SW480 (cell line): ENCODE measurements at places on chromosomes 2 and 18.
A peak's percentile ranks its signal among the peaks of the same experiment; 100 is the strongest.

- DNase-seq, result no peak
These were observed 426.7 kb downstream of the EPHA4 start for GRCh38 chr2:221145396-221145795.

- no peak for DNase-seq
These were observed 54.5 kb downstream of the ROCK1 start for GRCh38 chr18:21057112-21057511.

- DNase-seq, result no peak
These were observed 288.0 kb upstream of the REV1 start for GRCh38 chr2:99777656-99778290.

- no peak for DNase-seq
These were observed 194.4 kb upstream of the ITGA4 start for GRCh38 chr2:181262782-181263181.

DNA sequence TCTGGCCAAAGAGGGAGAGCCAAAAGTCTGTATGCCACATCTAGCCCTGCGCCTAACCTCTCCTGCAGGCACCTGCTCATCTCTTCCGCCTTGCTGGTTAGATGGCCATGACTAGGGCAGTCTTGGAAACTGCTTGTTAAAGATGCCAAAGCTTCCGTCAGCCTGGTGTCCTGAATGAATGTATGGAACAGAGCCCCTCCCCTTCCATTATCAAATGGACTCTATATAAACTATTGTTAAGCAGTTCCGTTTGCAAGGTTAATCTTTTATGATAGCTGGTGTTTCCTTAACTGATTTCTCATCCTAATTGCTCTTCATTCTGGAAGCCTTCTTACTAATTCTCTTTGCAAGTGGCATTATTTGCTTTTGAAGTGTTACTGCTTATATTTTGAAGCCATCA is 87.1 kb downstream of the ATP9B start:
- DNase-seq, result peak; percentile 28

DNA sequence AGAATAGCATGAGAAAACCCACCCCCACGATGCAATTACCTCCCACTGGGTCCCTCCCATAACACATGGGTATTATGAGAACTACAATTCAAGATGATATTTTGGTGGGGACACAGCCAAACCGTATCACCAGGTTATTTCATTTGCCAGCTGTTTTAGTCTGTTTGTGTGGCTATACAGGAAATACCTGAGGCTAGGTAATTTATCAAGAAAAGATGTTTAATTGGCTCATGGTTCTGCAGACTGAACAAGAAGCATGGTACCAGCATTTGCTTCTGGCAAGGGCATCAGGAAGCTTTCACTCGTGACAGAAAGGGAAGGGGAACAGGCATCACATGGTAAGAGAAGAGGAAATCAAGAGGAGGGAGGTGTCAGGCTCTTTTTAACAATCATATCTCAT is 329.2 kb downstream of the GULP1 start:
- no peak for DNase-seq

- DNase-seq, result no peak
These were observed 270.2 kb downstream of the EN1 start for GRCh38 chr2:118577202-118577601.

DNA sequence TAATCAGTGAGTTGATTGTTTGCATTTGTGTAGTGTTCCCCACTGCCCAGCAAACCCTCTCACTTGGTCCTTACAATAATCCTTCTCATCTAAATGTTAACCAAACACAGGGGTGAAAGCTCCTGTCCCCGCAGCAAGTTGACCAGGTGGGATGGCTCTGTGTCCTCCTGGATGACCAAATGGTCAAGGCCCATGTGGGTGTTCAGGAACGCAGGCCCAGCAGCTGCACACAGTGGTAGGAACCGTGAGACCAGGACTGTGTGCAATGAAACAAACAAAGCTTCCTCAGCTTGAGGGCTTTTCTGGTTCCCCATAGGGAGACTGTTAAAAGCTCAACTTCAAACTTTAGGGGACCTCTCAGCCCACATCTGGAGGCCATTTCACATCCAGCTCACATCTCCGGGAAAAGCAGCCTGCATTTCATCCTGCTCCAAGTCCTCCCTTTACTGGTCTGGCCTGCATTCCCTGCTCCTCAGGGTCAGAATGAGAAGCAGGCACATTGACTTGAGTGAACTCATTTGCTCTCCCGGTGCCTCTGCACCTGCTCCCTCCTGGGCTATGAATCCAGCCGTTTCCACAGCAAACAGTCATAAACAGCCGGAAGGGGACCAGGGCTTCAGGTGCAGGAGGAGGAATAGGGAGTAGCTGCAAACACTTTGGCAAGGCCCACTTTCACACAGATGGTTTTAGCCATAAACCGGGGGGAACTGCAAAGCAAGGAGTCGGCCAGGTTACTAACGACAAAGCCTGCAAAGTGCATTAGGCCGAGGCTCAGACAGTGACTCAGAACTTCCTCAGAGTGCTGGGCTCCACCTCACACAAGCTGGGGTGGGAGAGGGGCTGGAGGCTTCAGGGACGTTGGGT is 144.7 kb downstream of the CAPN13 start:
- DNase-seq, result no peak

DNA sequence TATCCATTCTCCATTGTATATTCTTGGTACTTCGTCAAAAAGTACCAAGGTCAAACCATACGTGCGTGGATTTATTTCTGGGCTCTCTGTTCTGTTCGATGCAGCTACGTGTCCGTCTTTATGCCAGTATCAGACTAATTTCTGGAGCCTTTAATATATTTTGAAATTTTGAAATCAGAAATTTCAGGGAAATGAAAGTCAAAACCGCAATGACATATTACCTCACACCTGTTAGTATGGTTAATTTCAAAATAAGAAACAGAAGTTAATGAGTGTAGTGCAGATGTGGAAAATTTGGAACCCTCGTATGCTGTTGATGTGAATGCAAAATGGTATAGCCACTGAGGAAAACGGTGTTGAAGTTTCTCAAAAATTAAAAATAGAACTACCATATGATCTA is 156.1 kb upstream of the TRIB2 start:
- DNase-seq, result no peak

DNA sequence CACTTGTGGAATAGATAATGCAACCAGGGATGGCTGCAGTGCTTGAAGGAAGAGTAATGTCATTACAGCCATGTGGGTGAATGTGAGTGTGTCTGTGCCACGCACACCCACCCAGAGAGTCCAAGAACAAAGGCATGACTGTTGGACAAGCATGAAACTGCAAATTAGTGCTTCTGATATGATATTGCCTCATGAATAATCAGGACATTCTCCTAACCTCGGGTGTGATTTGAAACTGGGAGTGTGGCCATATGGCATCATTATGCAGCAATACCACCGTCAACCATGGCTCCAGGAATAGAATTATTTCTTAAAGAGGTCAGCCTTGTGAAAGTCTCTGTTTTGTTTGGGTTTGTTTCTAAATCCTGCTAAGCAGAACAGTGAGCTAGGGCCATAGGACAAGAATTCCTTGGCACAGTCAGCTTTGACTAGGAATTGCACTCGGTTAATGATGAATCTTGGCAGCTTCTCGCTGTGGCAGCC is 678.0 kb upstream of the RAB6C start:
- DNase-seq, result peak; percentile 5

- no peak for DNase-seq
These were observed 536.7 kb downstream of the RIT2 start for GRCh38 chr18:42578792-42579191.

DNA sequence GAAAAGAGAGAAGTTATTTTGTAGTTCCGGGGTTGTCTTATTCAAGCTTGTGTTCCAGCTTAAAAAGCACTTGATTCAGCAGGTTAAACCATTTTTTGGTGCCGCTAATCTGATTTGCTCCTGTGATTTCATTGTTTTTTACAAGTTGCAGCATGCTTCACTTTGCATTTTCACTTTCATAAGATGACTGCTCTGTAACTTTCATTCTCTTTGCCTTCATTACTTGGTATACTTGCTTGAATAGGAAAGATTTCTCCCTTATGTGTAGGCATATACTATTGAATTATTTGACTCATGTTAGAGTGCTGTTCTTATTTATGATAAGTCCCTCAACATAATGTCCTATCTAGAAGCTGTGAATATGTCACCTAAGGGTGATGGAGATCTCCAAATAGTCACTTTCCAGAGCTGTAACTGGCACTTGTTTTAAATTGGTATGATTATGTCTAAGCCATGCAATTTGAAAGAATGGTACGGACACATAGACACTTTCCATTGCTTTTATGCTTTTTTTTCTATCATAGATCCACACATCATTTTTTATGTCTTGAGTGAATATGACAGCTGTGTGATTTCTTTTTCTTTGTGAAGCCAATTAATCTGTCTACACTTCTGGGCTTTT is 254.5 kb downstream of the DSEL start:
- no peak for DNase-seq

- DNase-seq, result no peak
These were observed 66.7 kb downstream of the COPS8 start for GRCh38 chr2:237152361-237152760.

DNA sequence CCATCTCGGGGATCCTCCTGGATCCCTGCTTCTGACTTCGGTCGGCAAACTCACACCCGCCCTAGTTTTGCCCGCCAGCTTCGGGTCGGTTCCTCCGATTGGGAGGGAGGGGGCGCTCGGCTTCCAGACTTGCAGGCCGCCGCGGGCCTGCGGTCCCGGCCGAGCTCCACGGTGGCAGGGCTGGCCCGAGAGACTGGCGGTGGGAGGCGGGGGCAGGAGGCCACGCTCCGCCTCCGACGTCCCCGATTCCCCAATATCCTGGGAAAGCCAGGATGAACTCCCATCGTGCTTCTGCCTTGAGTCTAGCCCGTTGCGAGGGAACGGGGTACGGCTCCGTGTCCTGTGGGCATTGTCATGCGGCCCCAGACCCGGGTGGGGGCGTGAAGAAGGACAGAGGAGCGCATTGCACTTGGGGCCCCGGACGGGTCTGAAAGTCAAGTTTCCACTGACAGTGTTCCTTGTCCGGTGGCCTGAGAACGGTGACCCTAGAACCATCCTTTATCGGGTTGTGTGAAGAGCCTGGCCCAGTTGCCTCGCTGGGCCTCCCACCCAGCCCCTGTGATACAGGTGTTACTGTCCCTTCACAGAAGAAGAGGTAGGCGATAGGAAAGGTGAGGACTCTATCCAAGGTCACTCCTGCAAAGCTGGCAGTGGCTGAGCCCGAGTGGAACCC is 2.4 kb upstream of the INHBB start:
- peak; percentile 88 for DNase-seq

GRCh38 chr2:98839292-98839691 is 96.7 kb downstream of the CRACDL start:
- peak; percentile 7 for DNase-seq

DNA sequence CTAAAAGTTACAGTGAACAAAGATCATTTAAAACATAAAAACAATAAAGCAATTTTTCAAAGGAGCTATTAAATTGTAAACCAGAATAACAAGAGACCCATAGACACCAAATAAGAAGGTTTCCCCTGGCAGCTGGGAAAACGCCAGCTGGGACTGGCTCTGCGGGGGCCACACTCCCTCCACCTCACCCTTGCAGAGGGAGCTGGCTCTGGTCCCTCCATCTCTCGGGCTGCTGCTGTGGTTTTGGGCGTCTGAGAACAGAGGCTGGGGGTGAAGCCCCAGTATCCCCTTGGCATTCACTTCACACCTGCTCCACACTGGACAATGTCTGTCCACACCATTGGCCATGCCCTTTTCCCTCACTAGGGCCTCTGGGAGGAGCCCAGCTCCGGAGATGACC is 62.1 kb upstream of the OTOS start:
- no peak for DNase-seq

GRCh38 chr18:1394966-1395365 is 490.3 kb downstream of the ADCYAP1 start:
- no peak for DNase-seq

DNA sequence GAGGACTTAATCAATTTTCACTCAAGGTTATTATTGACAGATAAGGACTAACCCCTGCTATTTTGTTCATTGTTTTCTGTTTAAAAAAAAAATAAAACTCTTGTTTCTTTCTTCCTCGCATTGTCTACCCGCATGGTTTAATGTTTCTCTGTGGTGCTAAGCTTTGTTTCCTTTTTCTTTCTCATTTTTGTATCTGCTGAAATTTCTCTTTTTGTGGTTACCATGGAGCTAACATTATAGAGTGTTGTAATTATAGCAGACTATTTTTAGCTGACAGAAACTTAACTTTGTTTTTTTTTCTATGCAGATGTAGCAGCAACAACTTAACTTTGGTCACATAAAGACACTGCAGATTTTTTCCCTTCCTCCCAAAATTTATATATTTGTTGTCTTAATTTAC is 43.1 kb upstream of the CHN1 start:
- no peak for DNase-seq

DNA sequence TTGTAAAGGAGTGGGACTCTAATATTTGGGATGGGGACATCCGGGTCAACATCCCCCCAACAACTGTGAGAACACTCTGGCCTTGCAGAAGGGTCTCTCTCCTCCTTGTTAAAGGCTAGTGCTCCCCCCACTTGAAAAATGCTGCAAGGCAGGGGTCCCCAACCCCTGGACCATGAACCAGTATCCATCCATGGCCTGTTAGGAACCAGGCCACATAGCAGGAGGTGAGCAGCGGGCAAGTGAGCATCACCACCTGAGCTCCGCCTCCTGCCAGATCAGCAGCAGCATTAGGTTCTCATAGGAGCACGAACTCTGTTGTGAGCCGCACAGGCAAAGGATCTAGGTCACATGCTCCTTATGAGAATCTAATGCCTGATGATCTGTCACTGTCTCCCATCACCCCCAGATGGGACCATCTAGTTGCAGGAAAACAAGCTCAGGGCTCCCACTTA is 243.9 kb upstream of the ID2 start:
- DNase-seq, result no peak

DNA sequence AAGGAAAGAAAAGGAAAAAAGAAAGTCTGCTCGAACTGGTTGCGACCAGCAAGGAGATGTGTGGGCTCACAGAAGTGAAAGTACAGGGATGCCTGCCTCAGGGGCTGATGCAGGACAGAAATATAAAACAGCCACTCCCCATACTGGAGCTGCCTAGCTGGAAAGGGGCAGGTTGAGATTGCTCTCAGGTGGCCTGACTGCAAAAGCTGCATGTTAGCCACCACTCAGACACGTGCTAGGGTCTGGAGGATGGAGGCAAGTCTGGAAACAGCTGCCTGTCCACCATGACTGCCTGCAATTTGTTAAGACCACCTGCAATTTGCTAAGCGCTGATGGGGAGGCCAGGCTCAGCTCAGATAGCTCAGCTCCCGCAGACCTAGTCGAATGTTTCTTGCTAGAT is 17.9 kb downstream of the B3GNT7 start:
- no peak for DNase-seq

DNA sequence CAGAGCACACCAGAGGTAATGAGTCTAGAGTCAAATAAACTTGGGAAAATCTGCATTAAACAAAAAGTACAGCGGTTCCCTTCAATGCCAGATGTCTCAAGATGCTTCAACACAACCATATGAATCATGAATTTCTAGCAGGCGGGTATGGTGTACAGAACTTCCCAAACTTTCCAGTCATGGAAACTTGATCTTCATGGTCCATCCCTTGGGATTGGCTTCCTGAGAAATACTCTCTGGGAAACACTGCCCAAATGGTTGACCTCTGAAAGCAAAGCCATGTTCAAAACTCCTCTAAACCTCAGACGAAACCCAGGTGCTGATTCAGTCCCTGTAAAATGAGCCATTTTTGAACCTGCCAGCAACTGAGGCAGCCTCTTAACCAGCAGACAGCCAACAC is 16.4 kb upstream of the TMEM247 start:
- DNase-seq, result no peak
